ENCODE measurements at places on chromosomes 13 and 19.

DNA sequence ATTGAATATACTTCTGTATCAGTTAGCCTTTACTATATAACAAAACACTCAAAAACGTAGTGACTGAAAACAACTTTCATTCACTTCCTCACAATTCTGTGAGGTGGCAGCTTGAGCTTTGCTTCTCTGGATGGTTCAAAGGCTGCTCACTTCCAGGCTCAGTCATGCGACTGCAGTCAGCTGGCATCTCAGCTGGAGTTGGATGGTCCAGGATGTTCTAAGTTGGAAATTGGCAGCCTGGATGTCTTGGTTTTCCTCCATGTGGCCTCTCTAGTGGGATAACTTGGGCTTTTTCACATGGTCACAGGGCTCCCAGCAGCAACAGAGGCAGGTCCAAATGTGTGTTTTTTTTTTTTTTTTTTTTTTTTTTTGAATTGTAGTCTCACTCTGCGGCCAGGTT is 204.4 kb downstream of the LACC1 start:
- no peak for DNase-seq

GRCh38 chr13:26117620-26118019 is 65.8 kb upstream of the SHISA2 start:
- DNase-seq = no peak

GRCh38 chr13:23865026-23865425 is 24.2 kb downstream of the MIPEP start:
- DNase-seq = no peak

DNA sequence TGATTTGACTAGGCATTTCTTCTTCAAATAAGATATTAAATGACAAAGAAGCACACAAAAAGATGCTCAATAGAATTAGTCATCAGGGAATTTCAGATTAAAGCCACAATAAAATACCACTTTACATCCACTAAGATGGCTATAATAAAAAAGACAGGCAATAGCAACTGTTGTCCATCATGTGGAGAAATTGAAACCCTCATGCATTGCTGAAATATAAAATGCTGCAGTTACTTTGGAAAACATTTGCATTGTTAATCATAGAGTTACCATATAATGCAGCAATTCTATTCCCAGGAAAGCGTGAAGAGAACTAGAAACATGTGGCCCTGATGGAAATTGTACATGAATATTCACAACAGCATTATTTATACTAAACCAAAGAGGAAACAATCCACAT is 605.5 kb upstream of the SLITRK1 start:
- no peak for DNase-seq
